ENCODE measurements at places on chromosomes 7 and 10. TPM values are rescaled to one million over a fixed set of nuclear protein-coding genes. Genes with fewer than 3 reads are reported as not detected.
A peak's percentile ranks its signal among the peaks of the same experiment; 100 is the strongest.

Gene LIPK
- not detected for total RNA-seq

Gene MMRN2
- total RNA-seq: 14.6 TPM

Gene PTER
- 9.4 TPM for total RNA-seq

Gene SLC26A3
- not detected for total RNA-seq

Gene CCDC3
- 18.1 TPM for total RNA-seq

Gene CFAP46
- 4.2 TPM for total RNA-seq

Gene LRIT1
- not detected for total RNA-seq

DNA sequence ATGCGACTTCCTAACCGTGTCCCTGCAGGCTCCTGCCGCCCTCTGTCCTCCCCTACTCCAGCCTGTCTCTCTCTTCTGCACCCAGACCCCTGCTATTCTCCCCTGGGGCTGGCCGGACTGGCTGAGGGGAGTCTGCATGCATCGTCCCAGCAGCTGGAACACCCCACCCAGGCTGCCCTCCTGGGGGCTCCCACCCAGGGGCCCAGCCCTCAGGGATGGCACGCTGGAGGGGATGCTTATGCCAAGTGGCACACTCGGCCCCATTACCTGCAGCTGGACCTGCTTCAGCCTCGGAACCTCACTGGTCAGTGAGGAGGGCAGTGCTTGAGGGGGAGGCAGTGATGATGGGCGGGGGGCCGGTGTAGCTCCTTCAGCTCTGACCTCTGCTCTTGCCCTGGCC, 21.7 kb upstream of the ZNF467 start:
- DNase-seq: no peak
- no peaks in the 10 kb centered on the region for H3K4me1 ChIP-seq
- no peak overlapping the region for H3K27ac ChIP-seq
- H3K27me3 ChIP-seq: peaks cover 19% of the 10 kb centered on the region

- H3K27me3 ChIP-seq: no peaks in the 10 kb centered on the region
- DNase-seq: no peak
- H3K4me1 ChIP-seq: no peaks in the 10 kb centered on the region
- H3K27ac ChIP-seq: no peak overlapping the region
- no peak overlapping the region for H3K4me3 ChIP-seq
Measured at GRCh38 chr10:17883621-17884020, 68.1 kb upstream of the SLC39A12 start.

DNA sequence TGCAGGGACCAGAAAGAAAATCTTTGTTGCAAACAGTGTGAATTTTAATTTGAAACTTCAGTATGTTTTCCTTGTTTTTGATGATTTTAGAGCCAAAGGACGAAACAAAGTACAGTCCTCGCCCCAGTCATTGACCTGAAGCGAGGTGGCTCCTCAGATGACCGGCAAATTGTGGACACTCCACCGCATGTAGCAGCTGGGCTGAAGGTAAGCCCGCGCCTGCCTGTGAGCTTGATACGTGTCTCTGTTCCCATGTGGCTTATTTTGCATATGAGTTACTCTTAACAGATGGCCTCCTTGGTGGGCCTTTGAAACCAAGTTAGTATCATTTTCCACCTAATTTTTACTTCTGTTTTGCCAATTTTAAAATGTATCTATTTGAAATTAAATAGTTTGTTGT, 12.3 kb downstream of the RBM17 start:
- no peaks in the 10 kb centered on the region for H3K27me3 ChIP-seq
- DNase-seq: no peak
- no peak overlapping the region for H3K4me3 ChIP-seq
- H3K36me3 ChIP-seq: peaks cover 60% of the 10 kb centered on the region

DNA sequence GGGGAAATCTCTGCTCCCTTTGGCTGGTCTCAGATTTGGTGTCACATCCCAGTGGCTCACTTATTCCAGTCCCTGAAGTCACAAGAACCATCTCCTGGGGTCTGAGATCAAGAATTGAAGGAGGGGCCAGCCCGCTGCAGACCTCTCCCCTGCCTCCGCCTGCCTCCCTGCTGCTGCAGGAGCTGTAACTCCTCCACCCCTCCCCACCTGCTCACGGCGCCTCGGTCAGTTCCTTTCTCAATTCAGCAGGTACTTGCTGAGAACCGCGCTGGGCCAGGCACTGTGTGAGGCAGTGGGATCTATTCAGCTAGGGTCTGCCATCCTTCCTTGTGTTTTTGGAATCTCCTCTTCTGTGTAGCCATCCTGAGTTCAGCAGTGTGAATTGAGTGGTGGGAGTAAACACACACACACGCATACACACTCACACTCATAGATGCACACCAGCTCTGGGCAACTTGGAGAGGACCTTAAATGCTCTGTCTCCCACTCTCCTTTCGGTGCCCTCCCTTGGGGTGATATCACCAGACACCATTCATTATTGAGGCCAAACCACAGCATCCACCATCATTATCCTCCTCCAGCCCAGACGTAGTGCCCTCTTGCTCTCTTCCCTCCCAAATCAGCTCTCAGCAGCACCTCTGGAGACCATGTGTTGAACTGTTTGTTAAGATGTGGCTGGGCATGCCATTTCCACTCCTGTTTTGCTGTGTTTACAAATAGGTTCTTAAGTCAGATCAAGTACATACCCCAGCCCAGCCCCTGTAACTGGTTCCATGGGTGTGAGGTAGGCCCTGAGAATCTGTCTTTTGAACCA, 22.0 kb upstream of the ANKRD2 start:
- no peaks in the 10 kb centered on the region for H3K27me3 ChIP-seq
- peaks cover 52% of the 10 kb centered on the region for H3K4me1 ChIP-seq
- no peak for DNase-seq
- H3K27ac ChIP-seq: peak overlapping the region; percentile 74
- H3K4me3 ChIP-seq: no peak overlapping the region

DNA sequence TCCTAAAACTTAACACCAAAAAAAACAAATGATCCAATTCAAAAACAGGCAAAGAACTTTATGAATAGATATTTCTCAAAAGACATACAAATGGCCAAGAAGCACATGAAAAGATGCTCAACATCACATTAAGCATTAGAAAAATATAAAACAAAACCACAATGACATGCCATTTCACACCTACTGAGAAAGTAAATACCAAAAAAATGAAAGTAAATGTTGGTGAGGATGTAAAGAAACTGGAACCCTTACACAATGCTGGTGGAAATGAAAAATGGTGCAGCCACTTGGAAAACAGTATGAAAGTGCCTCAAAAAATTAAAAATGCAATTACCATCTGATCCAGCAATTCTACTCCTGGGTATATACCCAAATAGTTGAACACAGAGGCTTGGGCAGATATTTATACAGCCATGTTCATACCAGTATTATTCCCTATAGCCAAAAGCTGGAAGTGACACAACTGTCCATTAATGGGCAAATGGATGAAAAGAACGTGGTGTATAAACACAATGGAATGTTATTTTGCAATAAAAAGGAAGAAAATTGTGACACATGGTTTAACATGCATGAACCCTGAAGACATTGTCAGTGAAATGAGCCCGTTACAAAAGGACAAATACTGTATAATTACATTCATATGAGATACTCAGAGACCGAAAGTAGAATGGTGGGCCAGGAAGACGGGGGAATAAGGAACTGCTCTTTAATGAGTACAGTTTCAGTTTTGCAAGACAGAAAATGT, 89.0 kb downstream of the JMJD1C start:
- H3K4me1 ChIP-seq: no peaks in the 10 kb centered on the region
- no peaks in the 10 kb centered on the region for H3K27me3 ChIP-seq
- no peak overlapping the region for H3K4me3 ChIP-seq

GRCh38 chr7:152579070-152579469, 96.9 kb downstream of the XRCC2 start:
- H3K27ac ChIP-seq: no peak overlapping the region
- H3K27me3 ChIP-seq: no peaks in the 10 kb centered on the region
- no peak for DNase-seq
- H3K36me3 ChIP-seq: no peaks in the 10 kb centered on the region
- no peak overlapping the region for H3K4me3 ChIP-seq

- H3K36me3 ChIP-seq: no peaks in the 10 kb centered on the region
- no peak overlapping the region for H3K27ac ChIP-seq
- no peak for DNase-seq
Measured at GRCh38 chr7:132095111-132095765, 481.0 kb downstream of the PLXNA4 start.

DNA sequence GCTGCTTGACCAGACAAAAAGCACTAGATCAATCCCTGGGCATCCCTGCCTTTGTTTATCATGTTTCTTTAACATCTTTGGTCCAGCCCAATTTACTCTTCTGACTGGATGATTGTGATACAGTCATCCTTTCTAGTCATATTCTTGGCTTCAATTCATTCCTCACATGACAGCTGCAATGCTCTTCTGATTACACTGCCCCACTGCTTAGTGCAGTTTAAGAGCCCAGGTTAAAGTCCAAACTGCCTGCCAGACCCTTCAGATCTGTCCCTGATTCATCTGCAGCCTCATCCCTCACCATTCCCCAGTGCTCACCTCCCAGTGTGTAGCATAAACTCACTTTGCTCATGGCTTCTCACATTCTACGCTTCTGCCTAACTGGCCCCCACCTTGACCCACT, 383.8 kb downstream of the TNS3 start:
- H3K4me3 ChIP-seq: no peak overlapping the region
- H3K36me3 ChIP-seq: no peaks in the 10 kb centered on the region
- no peaks in the 10 kb centered on the region for H3K4me1 ChIP-seq
- H3K27ac ChIP-seq: no peak overlapping the region

GRCh38 chr7:30987178-30987577, 23.4 kb downstream of the GHRHR start:
- no peak overlapping the region for H3K4me3 ChIP-seq
- no peak for DNase-seq
- no peaks in the 10 kb centered on the region for H3K27me3 ChIP-seq
- H3K4me1 ChIP-seq: no peaks in the 10 kb centered on the region

DNA sequence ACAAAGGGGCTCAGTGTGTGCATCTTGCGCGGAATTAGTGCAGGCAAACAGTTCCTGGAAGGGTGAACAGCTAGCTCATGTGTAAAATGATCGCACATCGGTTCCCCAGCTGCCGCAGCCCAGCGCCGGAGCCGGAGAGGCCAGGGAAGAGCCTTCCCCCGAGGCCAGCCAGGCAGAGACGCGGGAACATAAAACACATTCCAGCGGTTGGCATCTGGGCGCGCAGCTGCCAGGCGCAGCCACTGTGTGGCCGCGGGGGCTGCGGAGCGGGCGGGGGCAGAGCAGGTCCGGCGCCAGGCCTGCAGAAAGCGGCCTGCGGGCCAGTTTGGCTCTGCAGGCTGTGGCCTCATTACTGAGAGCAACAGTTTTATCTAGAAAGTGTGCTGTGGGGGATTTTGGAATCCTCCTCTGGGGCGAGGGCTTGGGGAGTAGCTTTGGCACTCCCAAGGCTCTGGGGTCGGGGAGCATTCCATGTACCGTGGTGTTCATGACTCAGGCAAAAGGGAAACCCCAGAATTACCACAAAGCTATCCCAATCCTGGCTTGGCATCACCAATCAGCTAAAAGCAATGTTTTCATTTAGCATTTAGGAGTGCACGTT, 74.3 kb downstream of the SAMD9 start:
- no peaks in the 10 kb centered on the region for H3K27me3 ChIP-seq
- no peaks in the 10 kb centered on the region for H3K4me1 ChIP-seq
- no peak overlapping the region for H3K4me3 ChIP-seq
- DNase-seq: no peak

DNA sequence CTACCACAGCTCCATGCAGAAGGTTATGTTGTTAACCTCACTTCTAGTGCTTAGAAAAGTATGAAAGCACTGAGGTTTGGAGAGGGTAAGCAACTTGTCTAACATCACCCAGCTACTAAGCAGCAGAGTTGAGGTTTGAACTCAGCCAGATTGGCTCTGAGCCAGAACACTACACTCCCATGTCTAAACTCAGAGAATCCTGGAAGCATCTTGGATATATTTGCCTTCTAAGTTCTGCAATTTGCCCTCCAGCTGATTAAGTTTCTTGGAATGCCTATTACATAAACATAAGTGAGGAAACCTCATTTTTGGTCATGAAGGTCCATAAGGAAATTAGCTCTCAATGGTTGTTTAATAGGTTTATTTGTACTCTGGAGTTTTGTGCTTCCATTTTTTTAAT, 78.1 kb upstream of the PHYHIPL start:
- DNase-seq: peak; percentile 15
- no peak overlapping the region for H3K4me3 ChIP-seq
- no peak overlapping the region for H3K27ac ChIP-seq
- H3K36me3 ChIP-seq: no peaks in the 10 kb centered on the region
- H3K27me3 ChIP-seq: no peaks in the 10 kb centered on the region

DNA sequence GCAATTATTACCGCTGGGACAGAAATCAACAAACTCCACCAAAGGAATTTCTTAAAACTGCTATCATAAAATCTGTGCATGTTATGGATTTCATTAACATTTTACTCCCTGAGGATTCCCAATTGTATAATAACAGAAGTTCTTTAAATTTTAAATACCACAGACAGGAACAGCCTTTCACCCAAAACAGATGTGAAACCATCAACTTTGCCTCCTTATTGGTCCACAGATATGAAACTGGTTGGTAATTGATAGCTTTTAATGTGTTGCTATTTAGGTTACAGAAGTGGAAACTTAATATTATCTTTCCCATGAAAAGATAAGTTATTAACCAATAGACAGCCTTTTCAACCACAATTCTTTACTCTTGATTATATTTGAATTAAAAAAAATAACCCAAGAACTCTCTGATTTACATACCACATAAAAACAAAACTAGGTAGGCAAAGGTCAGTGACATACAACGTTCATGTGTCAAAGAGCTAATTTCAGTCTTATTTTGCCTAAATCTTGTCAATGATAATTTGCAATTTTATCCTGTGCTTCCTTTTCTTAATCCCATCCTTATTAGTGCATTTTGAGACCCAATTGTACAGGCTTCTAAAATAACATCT, 90.0 kb downstream of the NRP1 start:
- no peak for DNase-seq
- H3K27me3 ChIP-seq: no peaks in the 10 kb centered on the region
- peak overlapping the region; percentile 1 for H3K27ac ChIP-seq
- peaks cover 14% of the 10 kb centered on the region for H3K4me1 ChIP-seq
- no peak overlapping the region for H3K4me3 ChIP-seq

DNA sequence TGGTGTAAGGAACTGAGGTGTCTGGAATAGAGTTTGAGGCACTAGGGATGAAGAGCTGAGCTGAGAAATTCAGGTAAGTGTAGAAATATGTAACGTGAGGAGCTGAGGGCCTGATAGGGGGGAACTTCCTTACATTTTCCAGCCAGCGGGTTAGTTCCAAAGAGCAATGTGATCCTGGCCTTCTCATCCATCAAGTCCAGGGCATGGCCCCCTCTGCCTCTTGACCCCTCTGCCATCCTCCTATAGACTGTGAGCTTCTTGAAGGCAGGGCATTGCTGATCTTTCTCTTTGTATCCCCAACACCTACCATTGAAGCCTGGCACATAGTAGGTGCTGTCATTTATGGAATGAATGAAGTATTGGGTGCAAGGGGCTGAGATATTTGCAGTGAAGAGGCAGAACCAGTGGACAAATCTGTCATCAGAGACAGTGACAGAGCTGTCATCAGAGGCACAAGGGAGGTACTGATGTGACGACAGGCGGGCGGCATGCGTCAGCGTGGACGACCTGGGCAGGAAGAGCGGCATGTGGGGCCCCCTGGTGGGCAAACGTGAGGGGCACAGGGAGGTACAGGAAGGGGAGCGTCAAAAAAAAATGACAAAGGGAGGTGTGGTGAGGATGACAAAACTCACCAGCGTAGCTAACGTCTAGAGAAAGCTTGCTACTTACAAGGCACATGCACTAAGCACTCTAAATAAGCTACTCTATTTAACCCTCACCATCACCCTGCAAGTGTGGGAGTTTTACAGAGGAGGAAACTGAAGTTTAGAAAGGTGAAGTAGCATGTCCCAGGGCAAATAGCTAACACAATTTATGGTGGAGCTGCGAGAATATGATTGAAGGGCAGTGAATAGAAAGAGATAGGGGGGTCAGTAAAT, 5.2 kb upstream of the CAMK2G start:
- H3K4me1 ChIP-seq: peaks cover 23% of the 10 kb centered on the region
- peak; percentile 69 for DNase-seq
- H3K27me3 ChIP-seq: no peaks in the 10 kb centered on the region
- no peak overlapping the region for H3K27ac ChIP-seq
- no peaks in the 10 kb centered on the region for H3K36me3 ChIP-seq

Measured in gastrocnemius medialis (tissue), 4 donors.